ENCODE measurements at places on chromosomes 11 and 22.

- no peak for DNase-seq
Observed at GRCh38 chr22:35995348-35995747, 33.3 kb downstream of the RBFOX2 start.

DNA sequence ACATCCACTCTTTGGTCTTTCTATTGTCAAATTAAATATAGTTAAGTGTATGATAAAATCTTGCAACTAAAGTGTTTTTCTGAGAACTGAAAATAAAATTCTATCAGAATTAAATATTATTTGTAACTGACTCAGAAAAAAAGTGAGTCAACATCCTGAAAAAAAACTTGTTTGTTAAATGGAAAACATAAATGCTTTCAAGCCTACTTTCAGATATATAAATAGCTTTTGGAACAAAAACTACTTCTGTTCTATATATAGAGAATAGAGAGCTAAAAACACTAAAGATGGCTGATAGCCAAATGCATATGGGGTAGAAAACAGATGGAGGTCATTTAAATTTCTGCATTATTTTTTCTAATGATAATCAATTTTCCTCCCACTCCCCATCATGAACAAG, 61.8 kb downstream of the PIK3C2A start:
- DNase-seq = no peak

DNA sequence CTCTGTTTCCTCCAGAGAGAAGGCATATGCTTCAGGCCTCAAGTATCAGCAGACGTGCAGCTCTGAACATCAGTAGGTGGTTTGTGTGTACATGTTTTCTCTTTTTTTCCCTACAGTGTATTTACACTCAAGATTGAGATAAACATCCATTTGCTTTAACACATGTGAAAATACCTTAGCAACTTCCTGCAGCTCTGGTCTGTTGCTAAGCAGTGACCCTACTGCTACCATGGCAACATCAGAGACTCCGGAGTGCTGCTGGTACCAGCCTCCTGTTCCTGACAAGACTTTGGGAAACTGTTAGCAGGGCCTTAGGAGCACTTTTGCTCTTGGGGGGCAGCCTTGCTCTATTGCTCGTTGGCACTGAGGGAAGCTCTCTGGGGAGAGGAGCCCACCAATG, 221.2 kb upstream of the PLET1 start:
- no peak for DNase-seq

DNA sequence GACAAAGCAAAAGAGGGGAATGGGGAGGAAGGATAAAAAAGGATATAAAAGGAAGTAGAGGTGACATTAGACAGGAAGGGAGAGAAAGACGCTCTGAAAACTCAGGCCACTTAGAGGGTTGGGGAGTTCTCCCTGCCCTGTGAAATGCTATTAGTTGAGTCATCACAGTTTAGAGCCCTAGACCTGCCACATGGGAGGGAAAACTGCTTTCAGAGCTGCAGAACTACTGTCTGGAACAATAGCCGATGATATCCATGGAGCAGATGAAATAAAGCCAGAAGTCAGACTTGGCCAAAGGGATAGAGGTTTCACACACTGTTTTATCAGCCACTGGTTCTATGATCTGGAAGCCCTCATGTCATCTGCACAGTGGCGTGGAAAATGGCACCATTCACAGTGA, 157.9 kb downstream of the NCAM1 start:
- DNase-seq = no peak

GRCh38 chr22:47259049-47259448, 496.6 kb downstream of the TBC1D22A start:
- no peak for DNase-seq

DNA sequence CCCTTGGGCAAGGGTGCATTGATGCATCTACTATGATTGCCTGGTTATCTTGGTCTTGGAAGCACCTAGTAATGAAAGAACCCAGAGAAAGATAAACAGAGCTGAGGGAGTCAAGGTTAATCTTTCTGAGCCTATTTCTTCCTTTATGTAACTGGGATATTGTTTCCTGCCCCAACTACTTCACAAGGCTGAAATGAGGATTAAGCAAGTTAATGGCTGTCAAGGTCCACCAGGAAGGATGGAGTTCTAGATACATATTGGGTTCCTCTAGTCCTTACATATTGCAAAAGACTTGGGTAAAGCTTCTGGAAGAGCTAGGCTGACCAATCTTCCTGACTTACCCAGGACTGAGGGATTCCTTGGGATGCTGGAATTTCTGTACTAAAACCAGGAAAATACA, 589.8 kb downstream of the INSC start:
- DNase-seq = no peak

DNA sequence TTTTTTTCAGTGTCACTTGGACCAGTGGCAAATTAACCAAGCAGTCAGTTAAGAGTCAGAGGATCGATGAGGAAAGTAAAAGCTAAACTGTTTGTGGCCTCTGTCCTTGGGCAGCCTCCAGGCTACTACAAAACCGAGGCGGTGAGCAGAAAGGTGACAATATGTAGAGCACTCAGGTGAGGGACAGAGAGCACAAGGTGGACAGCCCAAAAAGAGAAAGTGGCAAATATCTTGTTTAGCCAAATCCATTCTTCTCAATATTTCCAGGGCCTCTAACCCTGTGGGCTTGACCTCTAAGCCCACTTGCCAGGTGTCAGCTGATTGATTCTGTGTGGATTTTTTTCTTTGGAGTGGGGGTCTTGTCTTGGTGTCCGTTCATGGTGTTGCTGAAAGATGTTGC, 4202.2 kb upstream of the OR11H1 start:
- no peak for DNase-seq

DNA sequence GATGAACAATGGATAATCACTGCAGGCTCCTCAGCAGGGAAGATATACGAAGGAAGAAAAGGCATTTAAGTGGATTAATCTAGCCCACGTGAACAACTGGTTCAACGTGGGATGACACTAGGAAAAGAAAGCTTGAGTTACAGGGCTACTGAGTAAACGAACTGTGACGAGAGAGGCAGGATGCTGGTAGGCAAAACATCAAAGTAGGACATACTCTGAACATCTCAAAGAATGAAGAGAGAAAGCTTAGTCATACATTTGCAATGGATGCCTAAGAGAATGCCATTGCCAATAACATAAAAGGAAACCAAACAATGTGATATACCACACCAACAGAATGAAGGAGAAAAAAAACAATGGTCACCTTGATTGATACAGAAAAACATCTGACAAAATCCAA, 12.9 kb downstream of the USP28 start:
- DNase-seq = no peak

GRCh38 chr11:131694526-131695424, 324.4 kb downstream of the NTM start:
- peak; percentile 64 for DNase-seq

DNA sequence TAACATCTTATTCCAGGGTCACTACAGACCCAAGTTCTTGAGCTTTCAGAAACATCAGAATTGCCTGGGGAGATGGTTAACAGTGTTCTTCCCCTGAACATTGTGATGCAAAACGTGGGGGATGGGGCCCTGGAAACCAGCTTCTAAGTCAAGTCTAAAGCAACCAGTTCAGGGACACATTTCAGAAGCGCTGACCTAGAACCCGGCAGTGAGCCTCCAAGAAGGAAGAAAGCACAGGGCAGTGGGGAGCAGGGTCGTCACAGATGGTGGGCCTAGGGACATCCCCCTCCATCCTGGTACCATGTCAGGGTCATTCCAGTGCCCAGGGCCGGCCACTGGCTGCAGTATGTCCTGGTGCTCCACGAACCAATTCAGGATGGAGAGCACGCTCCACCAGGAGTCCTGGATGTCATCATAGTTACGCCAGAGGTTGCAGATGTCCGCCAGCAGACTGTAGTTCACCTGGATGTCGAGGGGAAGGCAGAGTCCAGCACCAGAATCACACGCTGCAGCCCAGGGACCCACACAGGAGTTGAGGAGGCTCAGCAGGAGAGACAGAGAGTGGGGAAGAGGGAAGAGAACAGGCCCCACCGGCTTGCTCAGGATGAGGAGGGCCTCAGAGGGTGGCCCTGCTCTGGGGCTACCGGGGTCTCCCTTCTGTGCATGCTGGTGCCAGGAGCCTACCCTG, 5.0 kb downstream of the NAGA start:
- no peak for DNase-seq

- DNase-seq = no peak
Observed at GRCh38 chr11:114316980-114317786, 21.0 kb downstream of the NNMT start.

GRCh38 chr22:23054531-23055257, 15.6 kb upstream of the GNAZ start:
- DNase-seq = no peak

- DNase-seq = no peak
Observed at GRCh38 chr11:69637198-69637940, 3.6 kb upstream of the CCND1 start.

- no peak for DNase-seq
Observed at GRCh38 chr11:121091492-121092152, 9.4 kb upstream of the TECTA start.

DNA sequence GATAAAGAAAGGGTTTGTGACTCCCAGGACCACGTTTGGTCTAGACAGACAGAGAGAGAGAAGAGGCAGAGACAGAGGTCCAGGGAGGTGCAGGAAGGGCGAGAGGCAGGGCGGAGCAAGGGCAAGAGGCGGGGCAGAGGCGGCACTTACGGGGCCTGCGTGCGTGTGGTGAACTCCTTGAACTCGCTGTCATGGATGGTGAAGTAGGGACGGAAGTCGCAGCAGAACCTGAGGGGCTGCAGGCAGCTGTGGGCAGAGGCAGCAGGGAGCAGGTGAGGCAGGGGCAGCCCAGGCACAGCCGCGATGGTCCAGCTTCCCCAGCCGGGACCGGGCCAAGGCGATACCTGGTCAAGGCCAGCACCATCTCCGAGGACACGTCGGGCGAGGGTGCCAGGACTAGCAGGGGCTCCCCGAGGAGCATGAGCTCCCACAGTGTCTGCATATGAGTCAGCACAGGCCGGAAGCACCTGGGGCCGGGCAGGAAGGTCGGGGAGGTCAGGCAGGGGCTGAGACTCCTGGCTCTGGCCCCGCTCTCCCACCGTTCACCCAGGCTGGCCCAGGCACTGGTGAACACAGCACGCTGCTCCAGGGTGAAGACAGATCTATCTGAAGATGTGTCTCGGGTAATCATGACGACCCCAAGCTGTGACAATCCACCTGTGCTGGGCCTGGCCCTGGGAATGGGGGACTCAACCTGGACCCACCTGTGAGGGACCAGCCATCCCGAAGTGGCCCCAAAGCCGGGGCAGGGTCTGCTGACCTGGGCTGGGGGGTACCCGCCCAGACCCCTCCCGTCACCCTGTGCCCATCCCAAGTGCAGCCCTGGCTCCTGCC, 7.2 kb upstream of the PLXNB2 start:
- no peak for DNase-seq

DNA sequence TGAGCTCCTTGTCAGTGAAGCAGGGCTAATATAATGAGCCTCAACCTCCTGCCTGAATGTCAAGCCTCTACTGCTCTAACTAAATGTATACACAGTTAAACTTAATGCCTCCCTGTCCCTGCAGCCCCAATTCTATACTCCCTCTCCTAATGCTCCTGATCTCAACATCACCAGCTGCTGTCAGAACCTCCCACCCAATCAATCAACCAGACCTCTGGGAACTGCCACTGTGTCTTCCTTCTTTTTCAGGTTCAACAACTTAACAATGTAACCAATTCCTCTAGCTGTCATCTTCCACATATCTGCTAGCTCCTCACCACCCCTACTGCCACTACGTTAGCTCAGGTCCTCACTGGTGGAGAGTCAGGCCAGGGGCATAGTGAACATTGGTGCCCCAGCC, 339.8 kb upstream of the NARS2 start:
- DNase-seq = no peak

DNA sequence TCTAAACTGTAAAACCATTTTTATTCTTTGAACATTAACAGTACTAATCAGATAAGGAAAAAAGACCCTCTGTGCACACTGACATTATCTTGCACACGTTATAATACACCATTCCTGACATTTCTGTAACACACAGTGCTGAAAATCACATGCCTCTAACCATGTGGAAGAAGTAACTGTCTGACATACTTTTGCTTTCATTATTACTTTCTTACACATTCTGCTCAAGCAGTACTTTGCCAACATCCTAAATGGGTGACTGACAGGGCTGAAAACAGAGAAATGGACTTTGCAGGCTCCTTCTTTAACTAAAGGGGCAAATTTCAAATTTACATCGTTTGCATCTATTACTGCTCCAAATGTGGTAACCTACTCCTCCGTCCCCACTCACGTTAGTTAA, 22.8 kb upstream of the TP53AIP1 start:
- no peak for DNase-seq

GRCh38 chr11:91970624-91971023, 254.0 kb upstream of the FAT3 start:
- DNase-seq = no peak

- no peak for DNase-seq
Observed at GRCh38 chr22:24463071-24463760, 31.9 kb upstream of the UPB1 start.

GRCh38 chr11:125080531-125080911, 17.4 kb downstream of the SLC37A2 start:
- DNase-seq = no peak

- DNase-seq = no peak
Observed at GRCh38 chr11:3044004-3044403, 13.2 kb downstream of the CARS1 start.

GRCh38 chr11:43927925-43928707, 14.3 kb upstream of the C11orf96 start:
- DNase-seq = no peak

DNA sequence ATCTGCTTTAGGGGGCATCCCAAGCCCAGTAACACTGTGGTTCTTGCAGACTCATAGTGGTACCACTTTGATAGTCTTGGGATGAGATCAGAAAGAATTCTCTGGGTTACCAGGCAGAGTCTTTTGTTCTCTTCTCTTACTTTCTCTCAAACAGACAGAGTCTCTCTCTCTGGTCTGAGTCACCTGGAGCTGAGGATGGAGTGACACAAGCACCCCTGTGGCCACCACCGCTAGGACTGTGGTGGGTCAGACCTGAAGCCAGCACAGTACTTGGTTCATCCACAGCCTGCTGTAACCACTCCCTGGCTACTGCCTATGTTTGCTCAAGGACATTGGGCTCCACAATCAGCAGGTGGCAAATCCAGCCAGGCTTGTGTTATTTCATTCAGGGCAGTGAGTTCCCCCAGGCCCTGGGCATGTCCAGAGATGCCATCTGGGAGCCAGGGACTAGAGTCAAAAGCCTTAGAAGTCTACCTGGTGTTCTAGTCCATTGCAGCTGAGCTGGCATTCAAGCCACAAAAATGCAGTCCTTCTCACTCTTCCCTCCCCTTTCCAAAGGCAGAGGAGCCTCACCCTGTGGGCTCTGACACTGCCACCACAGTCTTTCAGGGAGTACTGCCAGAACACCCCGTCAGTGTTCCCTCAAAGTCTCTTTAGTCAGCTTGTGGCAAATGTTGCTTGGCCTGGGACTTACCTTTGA, 29.9 kb downstream of the ENDOD1 start:
- no peak for DNase-seq

- DNase-seq = no peak
Observed at GRCh38 chr22:33770723-33771122, 149.6 kb downstream of the LARGE1 start.

GRCh38 chr11:14775897-14776296, 116.1 kb downstream of the CYP2R1 start:
- DNase-seq = no peak

Measured in iPS DF 6.9 (cell line).